EH (cell line): ENCODE measurements at places on chromosomes 4 and X.

GRCh38 chrX:10167573-10167972, 10.8 kb downstream of the CLCN4 start:
- no peak for DNase-seq

DNA sequence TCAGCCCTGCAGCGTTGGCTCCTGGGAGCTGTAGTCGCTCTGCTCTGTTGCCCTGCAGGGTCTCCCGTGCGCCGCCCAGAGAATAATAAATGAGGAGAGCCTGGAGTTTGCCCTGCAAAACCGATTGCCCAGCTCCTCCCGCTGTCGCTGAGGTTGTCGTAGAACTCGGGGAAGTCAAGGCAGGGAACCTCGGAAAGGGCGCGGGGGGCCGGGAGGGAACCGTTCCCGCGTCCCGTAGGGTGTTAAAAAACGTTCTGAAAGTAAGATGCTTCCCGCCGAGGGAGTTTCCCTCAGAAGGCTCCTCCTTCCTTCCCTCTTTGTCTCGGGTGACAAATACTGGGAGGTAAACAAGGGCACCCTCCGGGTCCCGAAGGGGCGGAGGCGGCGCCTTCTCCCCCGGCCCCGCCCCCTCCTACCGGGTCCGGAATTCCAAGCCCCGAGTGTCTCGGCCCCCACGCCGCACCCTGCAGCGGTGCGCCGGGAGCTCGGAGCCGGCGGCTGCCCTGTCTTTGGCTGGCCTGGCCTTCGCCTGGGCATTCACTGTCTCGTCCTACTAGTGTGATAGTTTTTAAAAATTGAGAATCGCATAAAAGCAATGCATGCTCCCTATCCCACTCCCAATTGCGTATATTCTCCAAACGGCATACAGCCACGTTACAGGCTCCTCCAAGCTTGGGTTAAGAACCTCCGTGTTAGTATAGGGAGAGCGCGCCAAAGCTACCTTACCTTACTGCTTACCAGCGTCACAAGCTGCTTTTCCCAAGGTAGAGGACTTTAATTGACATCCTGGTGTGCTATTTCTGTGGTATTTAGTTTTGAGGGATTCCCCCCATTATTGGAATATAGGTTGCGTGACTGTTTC, 964 bp upstream of the HMGB2 start:
- peak; percentile 88 for DNase-seq

DNA sequence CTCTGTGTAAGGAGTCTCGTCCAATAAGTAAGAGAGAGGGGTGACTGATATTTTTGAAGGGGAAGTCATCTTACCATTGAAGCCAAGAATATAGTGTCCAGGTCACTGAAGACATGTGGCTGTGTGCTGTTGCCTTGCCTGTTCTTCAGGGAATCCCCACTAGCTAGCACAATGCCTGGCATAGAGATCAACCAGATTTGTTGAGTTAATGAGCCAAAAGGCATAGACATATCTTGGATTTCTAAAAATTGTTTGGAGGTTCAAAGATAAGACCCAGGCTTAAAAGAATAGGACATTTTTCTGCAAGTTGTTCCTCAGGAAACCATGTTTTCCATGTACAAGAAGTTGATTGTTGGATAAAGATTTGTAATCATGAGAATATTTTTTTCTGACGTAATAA, 119.3 kb upstream of the DKK2 start:
- no peak for DNase-seq

- no peak for DNase-seq
Observed at GRCh38 chr4:11769434-11769833, 340.7 kb upstream of the HS3ST1 start.

- DNase-seq: no peak
Observed at GRCh38 chrX:42565739-42566138, 212.2 kb downstream of the PPP1R2C start.

DNA sequence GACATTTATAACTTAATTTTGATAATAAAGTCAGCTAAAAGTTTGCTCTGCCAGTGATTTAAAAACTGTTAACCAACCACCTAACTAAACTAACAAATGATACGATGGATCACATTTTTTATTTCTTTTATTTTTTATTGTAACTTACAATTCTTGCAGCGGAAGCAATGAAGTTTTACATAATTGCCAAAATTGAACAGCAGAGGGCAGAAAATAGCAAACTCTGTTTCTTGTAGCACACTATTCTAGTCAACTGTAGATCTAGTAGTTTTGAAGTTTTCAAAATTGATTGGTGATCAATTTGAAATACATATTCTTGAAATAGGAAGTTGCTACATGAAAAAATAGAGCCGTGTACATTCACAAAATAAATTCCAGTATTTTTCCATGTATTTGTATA, 2.8 kb upstream of the GRIA2 start:
- DNase-seq: peak; percentile 9

GRCh38 chr4:83850435-83850834, 314.5 kb downstream of the GPAT3 start:
- DNase-seq: peak; percentile 64

DNA sequence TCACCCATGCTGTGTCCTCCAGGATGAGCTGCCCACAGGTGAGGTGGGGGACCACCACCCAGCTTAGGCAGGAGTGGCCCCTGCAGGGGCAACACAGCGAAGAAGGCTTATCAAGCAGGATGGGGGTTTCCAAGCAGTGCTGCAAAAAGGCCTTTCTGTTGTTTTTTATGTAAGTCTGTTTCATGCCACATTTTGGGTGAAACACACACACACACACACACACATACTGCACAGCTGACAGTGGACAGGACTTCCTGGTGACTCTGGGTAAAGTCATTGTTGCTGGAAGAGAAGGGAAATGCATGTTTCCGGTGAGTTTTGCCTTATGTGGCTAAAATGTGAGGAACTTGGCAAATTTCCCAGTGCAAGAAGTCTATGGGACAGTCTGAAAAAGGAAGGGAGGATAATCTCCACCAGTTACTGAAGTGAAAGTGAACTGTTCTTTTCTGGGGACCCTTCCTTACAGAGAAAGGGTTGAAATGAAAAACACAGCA, 119.2 kb downstream of the IRF2 start:
- peak; percentile 93 for DNase-seq

DNA sequence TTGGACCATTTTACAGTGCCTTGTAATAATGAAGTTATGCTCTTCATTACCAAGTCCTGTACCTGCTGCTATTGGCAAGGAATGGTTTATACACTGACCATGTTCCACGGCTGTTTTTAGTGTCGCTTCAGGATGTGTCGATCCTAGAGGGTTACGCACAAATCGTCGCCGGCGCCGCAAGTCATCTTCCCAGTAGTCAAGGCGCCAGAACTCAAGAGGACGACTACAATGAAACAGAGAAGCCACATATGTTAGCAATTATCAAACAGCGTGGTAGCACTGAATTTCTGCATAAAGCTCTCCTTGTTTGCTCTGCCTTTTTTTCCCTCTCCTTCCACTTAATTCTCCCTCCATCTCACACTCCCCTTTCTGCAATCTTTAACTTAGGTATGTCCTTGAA, 17.0 kb downstream of the MAB21L2 start:
- DNase-seq: no peak

DNA sequence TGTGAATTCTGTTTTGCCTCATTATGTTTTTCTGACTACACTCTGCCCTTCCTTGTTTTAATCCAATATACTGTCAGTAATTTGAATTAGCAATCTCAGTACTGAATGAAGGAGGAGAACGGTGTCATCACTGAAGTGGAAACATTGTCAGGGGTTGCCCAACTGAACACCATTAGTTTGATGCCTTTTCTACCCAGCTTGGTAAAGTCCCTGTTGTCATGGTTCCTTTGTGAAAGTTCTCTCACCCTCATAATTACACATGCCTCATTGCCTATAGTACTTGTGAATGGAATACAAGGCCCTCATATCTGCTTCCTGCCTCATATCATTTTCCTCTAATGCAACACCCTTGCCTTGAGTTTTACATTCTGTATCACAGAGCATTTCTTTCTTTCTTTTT, 76.9 kb downstream of the RRAGB start:
- no peak for DNase-seq

- no peak for DNase-seq
Observed at GRCh38 chrX:10725071-10725470, 104.7 kb upstream of the MID1 start.

- DNase-seq: no peak
Observed at GRCh38 chrX:49972328-49972860, 50.0 kb downstream of the CLCN5 start.

GRCh38 chr4:71553605-71554004, 214.8 kb downstream of the SLC4A4 start:
- peak; percentile 60 for DNase-seq

GRCh38 chr4:2249526-2250356, 7.8 kb upstream of the HAUS3 start:
- no peak for DNase-seq

- peak; percentile 21 for DNase-seq
Observed at GRCh38 chrX:58025979-58026378, 115.7 kb upstream of the ZXDA start.
